Activated CD4-positive, alpha-beta T cell treated with anti-CD3 and anti-CD28 coated beads, Interleukin-2, amount 50 U/mL, for 1 hour (primary cell): ENCODE measurements at places on chromosomes 7 and 10.

DNA sequence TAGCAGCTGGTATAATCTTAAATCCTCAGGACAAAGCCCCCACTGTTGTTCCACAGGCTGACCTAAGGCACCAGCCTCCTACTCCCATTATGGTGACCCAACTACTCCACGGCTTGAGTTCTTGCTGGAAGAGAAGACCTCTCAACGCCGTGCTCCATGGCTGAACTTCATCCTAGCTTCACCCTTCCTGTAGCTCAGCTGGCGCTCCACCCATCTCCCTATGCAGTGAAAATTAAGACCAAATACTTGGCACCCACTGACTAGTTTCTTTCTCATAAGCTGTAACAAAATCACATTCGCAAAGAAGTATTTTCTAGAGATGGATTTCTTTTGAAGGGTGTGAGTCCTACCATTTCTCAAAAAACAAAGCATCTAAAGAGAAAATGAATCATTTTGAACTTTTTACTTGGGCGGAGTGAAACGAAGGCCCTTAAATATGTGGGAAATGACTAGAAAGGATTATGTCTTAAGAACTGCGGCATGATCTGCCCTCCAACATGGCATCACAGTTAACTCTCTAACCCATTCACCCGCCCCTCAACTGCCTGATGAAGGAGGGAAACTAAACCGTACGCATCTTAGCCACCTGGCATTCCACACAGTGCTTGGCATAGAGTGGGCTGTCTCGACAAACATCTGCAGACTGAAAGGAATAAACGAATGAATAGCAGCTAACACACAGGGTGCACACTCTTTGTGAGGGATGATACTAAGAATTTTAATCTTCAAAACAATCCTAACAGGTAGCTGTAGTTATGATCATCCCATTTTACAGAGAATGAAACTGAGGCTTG, 32.7 kb downstream of the GFRA1 start:
- no peak for DNase-seq

GRCh38 chr10:77811831-77812430, 114.6 kb downstream of the DLG5 start:
- DNase-seq = no peak

DNA sequence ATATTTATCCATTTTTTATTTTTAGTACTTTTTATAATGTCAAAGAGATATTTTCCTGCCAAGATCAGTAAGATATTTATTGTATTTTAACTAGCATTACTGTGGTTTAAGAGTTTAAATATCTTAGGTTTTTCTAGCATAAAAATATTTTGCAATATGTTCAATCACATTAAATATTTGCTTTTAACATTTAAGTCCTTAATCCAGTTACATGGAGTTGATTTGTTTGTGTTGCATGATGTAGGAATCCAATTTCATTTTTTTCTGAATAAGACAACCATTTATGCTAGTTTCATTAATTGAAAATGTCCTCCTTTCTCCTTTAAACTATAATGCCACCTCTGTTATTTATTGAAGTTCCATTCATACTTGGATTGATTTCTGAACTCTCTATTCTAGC, 41.8 kb downstream of the CAV1 start:
- DNase-seq = no peak

DNA sequence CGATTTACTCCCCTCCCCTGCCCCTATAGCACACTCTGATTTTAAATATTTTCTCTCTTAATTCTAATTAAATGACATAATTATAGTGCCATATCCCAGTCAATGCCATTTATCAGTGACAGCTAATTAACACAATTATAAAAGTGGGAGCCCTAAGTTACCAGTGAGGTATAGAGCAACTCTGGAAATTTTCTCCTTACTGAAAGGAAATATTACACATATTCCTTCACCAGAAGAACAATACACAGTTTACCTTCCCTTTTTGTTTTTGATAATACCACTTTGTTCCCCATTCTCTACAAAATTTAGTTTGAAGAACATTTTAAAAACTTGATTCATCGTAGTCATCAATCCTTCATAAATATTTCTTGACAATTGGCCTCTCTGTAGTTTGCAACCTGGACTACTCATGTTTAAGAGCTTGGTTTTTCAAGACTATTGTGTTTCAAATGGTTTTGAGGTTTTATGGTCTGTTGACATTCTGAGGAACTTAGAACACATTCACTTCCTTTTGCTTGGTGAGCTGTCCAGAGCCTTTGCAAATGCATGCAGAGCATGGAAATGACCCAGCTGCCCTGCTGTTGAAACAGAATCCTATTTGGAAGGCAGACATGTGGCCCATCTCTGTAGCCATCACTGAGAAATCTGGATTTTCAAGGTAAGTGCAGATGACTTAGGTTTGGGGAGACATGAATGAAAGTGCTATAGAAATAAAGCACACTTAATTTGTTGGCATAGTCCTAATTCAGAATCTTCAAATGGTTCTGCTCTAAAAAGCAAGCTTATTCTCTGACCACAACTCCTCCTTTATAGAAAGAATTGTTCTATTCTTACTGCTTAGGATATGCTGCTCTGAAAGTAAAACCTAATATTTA, at the start of gene GPR141:
GPR141 (plus strand) TSS at position 521 of the 875 bp plus-strand sequence. CDS start 56,628 bp downstream, outside the sequence.
- no peak for DNase-seq

- DNase-seq = no peak
Measured at GRCh38 chr10:60611291-60611747, 167.0 kb upstream of the CDK1 start.

- DNase-seq = peak; percentile 51
Measured at GRCh38 chr7:3673524-3673923, 372.5 kb downstream of the SDK1 start.

- peak; percentile 28 for DNase-seq
Measured at GRCh38 chr7:76358011-76358480, 745 bp downstream of the YWHAG start.

DNA sequence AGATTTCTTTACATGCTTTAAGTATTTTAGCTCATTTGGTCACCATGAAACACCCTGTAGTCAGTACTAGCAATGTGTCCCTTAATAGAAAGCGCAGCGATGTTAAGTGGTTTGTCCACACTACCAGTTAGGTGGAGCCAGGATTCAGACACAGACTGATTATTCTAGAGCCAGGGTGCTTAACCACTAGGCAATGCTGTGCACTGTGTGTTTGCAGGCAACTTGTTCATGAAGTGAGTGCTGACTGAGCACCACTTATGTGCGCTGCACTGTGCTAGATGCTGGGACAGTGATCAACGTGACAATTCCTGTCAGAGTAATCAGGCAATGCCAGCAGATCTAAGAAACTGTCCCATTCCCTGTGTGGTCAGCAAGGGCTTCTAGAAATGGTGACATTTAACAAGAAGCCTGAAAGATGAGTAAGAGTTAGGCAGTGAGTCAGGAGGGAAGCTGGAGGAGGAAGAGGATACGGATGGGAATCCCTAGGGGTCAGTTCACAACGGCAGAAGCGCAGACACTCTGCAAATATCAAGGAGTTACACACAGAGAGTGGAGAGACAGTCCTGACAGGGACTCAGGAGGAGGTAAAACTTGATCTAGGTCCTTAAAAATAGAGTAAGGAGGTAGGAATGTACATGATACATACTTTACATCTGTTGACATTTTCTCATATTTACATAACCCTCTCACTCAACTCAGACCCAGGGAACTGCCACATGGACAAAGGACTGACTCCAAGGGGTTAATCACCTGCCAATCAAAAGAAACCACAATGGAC, 69.7 kb upstream of the EGR2 start:
- no peak for DNase-seq

- DNase-seq = no peak
Measured at GRCh38 chr10:111130471-111130870, 53.6 kb downstream of the ADRA2A start.

- no peak for DNase-seq
Measured at GRCh38 chr7:113159746-113160339, 41.5 kb upstream of the SMIM30 start.

DNA sequence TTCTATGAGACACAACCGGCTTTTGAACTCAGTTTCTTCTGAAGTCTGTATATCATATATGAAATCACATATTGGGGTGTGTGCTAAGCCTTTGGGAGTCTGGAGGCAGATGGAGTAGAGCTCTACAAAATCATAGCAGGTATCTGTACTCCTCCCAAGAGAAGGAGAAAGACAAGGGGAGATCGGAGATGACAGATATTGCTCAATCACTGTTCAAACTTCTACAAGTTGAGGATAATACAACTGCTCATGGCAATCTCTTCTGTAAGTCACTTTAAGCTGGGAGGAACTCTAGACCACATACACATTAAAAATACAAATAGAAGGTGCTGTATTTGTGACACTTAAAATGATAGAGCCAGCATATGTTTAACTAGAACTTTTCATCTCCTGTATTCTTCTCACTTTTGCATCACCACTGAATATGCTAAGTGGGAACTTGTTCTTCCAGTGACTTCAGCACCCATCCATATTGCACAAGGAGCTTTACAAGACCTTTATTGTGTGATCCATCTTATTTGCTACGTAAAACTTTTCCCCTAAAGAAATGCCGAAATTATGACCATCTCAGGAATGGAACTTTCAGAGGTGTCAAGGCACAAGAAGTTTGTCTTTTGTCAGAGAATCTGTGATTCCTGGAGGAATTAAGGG, 381.4 kb downstream of the PHTF2 start:
- DNase-seq = no peak
